ENCODE measurements at places on chromosomes 4 and X.

DNA sequence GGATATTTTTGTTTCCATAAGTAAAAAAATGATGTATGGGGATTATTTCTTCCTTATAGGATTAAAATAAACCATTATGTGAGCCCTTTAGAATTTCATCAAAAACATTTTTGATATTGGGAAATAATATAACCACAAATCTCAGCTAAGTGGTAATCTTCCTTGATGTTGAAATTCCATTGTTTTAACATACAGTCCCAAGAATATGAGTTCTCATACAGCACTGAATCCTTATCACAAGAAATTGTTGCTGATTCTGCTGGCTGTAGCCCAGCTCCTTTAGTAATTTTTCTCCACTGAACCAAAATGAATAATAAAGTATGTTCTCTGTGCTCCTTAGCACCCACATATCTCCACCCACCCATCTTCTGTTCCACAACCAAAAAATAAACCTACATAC lies 41.9 kb upstream of the FAM47B start:
- no peak overlapping the region for H3K4me3 ChIP-seq
- no peaks in the 10 kb centered on the region for H3K27me3 ChIP-seq
- no peaks in the 10 kb centered on the region for H3K36me3 ChIP-seq

- no peak overlapping the region for H3K4me3 ChIP-seq
- H3K4me1 ChIP-seq, result peaks cover 2% of the 10 kb centered on the region
- no peak for DNase-seq
- H3K36me3 ChIP-seq, result no peaks in the 10 kb centered on the region
These were observed 695.6 kb upstream of the FAM241A start for GRCh38 chr4:111449657-111450056.

DNA sequence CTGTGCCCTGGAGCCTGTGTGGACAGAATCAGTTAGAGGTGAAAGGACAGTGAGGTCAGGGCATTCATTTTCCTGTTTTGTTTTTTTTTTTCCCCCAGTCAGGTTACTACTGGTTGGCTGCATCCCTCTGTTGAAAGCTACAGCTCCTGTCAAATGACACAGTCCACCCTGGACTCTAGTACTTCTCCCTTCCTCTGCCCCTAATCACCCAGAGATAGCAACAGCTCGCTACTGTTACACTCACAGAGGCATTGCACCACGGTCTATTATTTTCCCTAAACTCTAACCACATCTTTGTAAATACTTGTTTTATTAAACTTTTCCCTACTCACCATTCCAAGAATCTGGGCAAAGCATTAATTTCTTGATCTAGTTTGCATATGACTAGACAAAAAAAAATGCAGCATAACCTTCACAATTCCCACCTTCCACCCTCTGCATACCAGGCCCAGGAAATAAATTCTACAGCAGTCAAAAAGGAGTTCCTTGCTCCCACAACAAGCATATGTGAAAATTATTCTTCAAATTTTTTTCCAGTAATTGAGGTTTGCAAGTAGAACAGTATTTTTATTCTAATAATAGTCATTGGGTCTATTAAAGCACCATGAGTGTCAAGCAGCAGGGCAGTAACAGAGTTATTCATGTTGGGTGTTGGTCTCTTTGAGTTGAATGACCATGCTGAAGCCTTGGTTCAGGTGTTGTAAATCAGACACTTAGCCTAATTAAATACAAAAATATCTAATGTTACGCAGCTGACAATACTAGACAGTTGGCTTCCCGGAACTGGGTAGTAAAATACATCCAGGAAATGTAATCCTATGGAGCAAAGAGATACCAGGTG lies 329.2 kb downstream of the INPP4B start:
- no peak overlapping the region for H3K27ac ChIP-seq
- no peaks in the 10 kb centered on the region for H3K4me1 ChIP-seq
- no peak overlapping the region for H3K4me3 ChIP-seq
- no peaks in the 10 kb centered on the region for H3K36me3 ChIP-seq

DNA sequence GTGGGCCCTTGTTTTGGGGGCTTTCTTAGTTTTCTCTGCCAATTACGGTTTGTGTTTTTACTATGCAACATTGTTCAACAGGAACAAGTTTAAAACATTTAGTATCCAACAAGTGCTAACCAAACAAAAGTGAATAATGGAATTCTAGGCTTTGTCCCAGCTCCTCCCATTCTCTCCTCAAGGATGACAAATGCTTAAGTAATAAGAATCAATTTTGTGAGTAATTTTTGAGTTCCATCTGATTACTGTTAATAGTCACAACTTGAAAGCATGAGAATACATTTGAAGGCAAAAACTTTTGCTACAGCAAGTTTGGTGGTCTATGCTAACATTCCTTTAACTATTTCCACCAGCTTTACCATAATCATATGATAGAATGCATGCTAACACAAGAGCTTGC lies 78.1 kb upstream of the HPGD start:
- H3K4me3 ChIP-seq, result no peak overlapping the region
- H3K27me3 ChIP-seq, result no peaks in the 10 kb centered on the region
- peaks cover 8% of the 10 kb centered on the region for H3K4me1 ChIP-seq
- no peaks in the 10 kb centered on the region for H3K36me3 ChIP-seq
- H3K27ac ChIP-seq, result no peak overlapping the region

DNA sequence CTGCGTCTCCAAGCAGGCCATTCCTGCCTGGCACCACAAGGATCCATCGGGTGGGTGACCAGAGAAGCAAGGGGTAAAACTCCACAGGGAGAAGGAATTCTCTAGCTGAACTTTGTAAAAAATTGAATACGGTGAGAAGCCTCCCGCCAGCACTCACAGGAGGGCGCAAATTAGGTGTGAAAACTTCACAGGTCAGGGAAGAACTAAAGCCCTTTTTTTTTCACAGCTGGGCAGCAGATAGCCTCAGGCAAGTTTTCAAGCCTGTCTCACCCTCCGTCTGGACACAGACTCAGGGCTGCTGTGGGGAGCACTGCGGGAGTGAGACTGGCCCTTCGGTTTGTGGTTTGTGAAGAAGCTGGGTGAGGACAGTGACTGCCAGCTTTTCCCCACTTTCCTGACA lies 224.1 kb upstream of the FGF16 start:
- no peak overlapping the region for H3K27ac ChIP-seq
- H3K4me1 ChIP-seq, result peaks cover 7% of the 10 kb centered on the region
- no peaks in the 10 kb centered on the region for H3K36me3 ChIP-seq
- DNase-seq, result peak; percentile 9
- no peak overlapping the region for H3K4me3 ChIP-seq
- H3K27me3 ChIP-seq, result peaks cover 52% of the 10 kb centered on the region

DNA sequence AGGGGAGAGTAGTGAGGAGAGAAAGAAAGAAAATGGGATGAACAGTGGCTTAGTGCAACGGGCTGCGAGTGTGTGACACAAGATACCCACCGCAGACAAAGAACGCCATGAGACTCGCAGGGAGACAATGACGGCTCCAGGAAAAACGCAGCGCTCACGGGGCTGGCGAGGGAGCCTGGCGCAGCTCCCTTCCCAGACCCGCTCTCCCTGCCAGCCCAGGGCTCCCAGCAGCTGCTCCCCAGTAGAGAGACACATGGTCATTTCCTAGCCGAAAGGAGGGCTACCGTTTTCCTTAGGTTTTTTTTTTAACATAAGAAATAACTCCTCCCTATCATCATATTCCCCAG lies 149.5 kb downstream of the MAML3 start:
- H3K27ac ChIP-seq, result peak overlapping the region; percentile 73
- H3K4me1 ChIP-seq, result peaks cover 41% of the 10 kb centered on the region
- peak overlapping the region; percentile 58 for H3K4me3 ChIP-seq
- H3K27me3 ChIP-seq, result no peaks in the 10 kb centered on the region
- DNase-seq, result peak; percentile 55
- H3K36me3 ChIP-seq, result no peaks in the 10 kb centered on the region

GRCh38 chr4:10058371-10058770 lies 37.1 kb upstream of the SLC2A9 start:
- no peaks in the 10 kb centered on the region for H3K36me3 ChIP-seq
- H3K27me3 ChIP-seq, result no peaks in the 10 kb centered on the region
- H3K4me1 ChIP-seq, result peaks cover 5% of the 10 kb centered on the region
- no peak overlapping the region for H3K4me3 ChIP-seq
- H3K27ac ChIP-seq, result no peak overlapping the region

GRCh38 chr4:83138946-83139345 lies 24.4 kb upstream of the PLAC8 start:
- peaks cover 3% of the 10 kb centered on the region for H3K27me3 ChIP-seq
- no peak for DNase-seq
- H3K27ac ChIP-seq, result no peak overlapping the region
- H3K4me3 ChIP-seq, result no peak overlapping the region
- H3K4me1 ChIP-seq, result no peaks in the 10 kb centered on the region

- DNase-seq, result no peak
- H3K27ac ChIP-seq, result no peak overlapping the region
- H3K4me3 ChIP-seq, result no peak overlapping the region
- H3K4me1 ChIP-seq, result peaks cover 4% of the 10 kb centered on the region
- H3K27me3 ChIP-seq, result no peaks in the 10 kb centered on the region
These were observed 32.3 kb downstream of the MGARP start for GRCh38 chr4:139247700-139248238.

DNA sequence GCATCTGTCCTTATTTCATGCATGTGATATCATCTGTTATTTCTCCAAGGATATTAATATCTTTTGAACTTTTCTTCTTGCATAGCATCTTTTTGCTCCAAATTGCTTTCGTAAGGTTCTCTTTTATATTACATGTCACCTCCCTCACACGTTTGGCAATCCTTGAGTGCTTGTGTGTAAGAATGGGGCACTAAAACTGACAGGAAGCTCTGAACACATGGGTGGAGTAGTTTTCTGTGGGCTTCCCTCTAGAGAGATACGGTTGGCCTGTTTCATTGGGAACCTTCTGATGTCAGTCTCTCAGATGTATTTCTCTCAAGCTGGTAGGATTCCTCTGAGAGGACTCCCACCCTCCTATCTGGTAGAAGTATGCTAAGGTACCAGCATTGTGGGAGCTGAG lies 223.0 kb downstream of the MID1 start:
- no peak overlapping the region for H3K4me3 ChIP-seq
- DNase-seq, result no peak
- no peaks in the 10 kb centered on the region for H3K36me3 ChIP-seq
- H3K4me1 ChIP-seq, result peaks cover 24% of the 10 kb centered on the region

- H3K4me1 ChIP-seq, result no peaks in the 10 kb centered on the region
- no peaks in the 10 kb centered on the region for H3K36me3 ChIP-seq
- no peak overlapping the region for H3K27ac ChIP-seq
- no peaks in the 10 kb centered on the region for H3K27me3 ChIP-seq
- H3K4me3 ChIP-seq, result no peak overlapping the region
- no peak for DNase-seq
These were observed 77.3 kb upstream of the TMEM47 start for GRCh38 chrX:34734383-34734782.

DNA sequence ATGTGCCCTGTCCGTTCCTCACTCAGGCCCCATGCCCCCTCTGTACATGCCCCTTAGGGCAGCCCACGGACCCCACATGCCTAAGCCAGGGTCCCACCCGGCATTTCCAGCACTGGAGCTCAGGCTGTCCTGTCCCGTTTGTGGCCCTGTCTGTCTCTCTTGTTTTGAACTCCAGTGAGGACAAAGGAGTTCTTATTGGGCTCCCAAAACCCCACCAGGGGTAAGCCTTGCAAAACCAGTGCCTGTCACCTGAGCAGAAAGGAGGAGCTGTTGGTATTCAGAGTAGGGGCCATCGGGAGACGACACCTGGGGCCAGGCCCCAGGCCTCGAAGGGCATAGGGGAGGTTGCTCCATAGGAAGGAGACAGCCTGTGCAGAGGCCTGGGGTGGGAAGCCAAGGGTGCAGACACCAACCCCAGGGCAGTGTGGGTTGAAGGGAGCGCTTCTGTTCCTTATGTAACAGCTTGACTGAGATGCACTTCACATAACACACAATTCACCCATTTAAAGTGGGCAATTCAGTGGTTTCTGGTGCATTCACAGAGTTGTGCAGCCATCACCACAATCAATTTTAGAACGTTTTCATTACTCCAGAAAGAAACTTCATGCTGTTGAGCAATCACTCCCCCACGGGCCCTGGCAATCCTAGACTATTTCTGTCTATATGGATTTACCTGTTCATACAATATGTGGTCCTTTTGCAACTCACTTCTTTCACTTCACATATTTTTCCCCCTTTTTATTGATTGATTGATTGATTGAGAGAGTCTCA lies 31.7 kb downstream of the MAN2B2 start:
- H3K27ac ChIP-seq, result no peak overlapping the region
- DNase-seq, result no peak
- H3K36me3 ChIP-seq, result peaks cover 16% of the 10 kb centered on the region
- H3K4me1 ChIP-seq, result no peaks in the 10 kb centered on the region
- H3K4me3 ChIP-seq, result no peak overlapping the region

DNA sequence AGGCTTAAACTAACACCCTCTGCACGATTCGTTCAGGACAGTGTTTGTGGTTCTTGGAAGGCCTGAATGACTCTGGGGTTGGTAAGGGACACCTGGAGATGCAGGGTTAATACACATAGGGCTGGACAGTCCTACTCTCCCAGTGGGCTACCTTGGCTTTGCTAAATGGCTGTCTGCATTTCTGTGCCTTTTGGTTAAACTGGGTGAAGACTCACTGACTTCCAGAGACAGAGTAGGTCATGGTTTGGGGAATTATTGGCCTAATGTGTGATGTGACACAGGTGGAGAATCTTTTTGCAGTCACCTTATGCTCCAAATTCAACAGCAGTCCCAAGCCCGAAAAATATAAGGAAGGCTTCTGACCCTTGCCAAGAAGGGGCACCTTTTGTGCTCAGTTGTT lies 10.5 kb downstream of the POU4F2 start:
- H3K4me1 ChIP-seq, result peaks cover 35% of the 10 kb centered on the region
- H3K4me3 ChIP-seq, result peak overlapping the region; percentile 68
- no peak overlapping the region for H3K27ac ChIP-seq

DNA sequence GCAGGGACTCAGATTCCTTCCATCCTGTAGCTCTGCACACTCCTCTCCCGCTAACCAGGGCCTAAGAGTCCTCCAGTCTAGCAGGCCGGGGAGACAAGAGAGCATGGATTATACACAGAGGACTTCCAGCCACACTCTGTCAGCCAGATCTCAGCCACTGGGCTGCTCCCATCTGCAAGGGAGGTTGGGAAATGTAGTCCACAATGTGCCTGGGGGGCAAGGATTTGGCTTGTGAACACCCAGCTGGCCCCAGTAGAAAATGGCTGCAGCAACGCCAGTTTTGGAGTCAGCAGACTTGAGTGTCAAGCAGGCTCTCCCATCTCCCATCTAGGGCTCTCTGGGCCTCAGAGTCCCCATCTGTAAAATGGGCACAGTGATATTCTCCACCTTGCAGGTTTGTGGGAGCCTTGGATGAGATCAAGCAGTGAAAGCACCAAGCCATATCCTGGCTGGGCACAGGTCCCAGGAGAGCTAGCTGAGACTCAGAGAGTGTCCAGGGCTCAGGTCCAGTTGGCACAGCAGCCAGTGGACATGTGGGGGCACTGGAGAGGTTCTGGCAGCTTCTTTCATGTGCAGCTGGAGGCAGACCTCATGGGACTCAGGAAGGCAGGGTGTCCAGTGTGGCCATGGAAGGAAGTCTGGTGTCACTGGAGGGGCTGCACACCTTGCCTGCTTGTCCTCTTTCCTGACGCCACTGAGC lies 14.6 kb downstream of the PSAPL1 start:
- H3K27me3 ChIP-seq, result peaks cover 45% of the 10 kb centered on the region
- no peak overlapping the region for H3K27ac ChIP-seq
- H3K4me3 ChIP-seq, result no peak overlapping the region
- peaks cover 10% of the 10 kb centered on the region for H3K36me3 ChIP-seq
- DNase-seq, result no peak

GRCh38 chrX:41332408-41333002 lies 1.5 kb upstream of the DDX3X start:
- H3K4me1 ChIP-seq, result peaks cover 44% of the 10 kb centered on the region
- no peak for DNase-seq
- H3K4me3 ChIP-seq, result peak overlapping the region; percentile 86
- peaks cover 20% of the 10 kb centered on the region for H3K36me3 ChIP-seq
- H3K27ac ChIP-seq, result peak overlapping the region; percentile 98

- no peaks in the 10 kb centered on the region for H3K4me1 ChIP-seq
- H3K36me3 ChIP-seq, result no peaks in the 10 kb centered on the region
- no peak overlapping the region for H3K4me3 ChIP-seq
- no peak for DNase-seq
These were observed 84.3 kb downstream of the REPS2 start for GRCh38 chrX:17030580-17031270.

Data from WTC11 (cell line).